ENCODE measurements at places on chromosomes 11 and 22. TPM values are rescaled to one million over a fixed set of nuclear protein-coding genes. Genes with fewer than 3 reads are reported as not detected.

DNA sequence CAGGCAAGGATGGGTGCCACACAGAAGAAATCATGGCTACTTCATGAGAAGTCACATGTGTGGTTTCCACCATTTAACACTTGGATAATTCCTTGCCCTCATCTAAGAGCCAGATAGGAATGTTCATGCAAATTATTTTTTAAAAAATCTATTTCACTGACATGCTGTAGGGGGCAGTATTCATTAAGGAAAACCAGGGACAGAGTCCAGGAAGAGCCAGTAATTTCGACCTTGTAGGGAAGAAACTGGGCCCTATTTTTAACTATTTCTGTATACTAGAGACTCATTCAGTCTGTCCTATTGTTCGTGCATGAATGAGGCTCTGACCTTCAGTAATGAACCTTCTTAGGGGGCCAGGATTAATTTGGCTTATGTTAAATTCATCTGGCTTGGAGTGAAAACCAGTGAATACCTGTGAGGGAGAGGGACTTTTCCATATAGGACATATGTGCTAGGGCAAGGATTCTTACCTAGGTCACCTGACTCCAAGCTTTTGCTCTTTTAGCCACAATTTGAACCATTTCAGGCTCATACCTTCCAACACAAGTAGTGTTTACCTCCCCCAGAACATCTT lies 192.7 kb downstream of the NAV2 start:
- no peak for DNase-seq
- H3K27me3 ChIP-seq, result no peaks in the 10 kb centered on the region
- no peak overlapping the region for H3K4me3 ChIP-seq
- no peak overlapping the region for H3K27ac ChIP-seq

The TMEM80 gene
- total RNA-seq, result 13.4 TPM

- no peaks in the 10 kb centered on the region for H3K36me3 ChIP-seq
- DNase-seq, result no peak
- H3K4me3 ChIP-seq, result no peak overlapping the region
- no peak overlapping the region for H3K27ac ChIP-seq
- H3K27me3 ChIP-seq, result no peaks in the 10 kb centered on the region
- no peaks in the 10 kb centered on the region for H3K4me1 ChIP-seq
These were observed 110.2 kb downstream of the ANO3 start for GRCh38 chr11:26442131-26442530.

The GAS2 gene
- total RNA-seq, result 1.7 TPM

The GPR137 gene
- total RNA-seq, result 65.0 TPM

The LRRC56 gene
- 1.8 TPM for total RNA-seq

- no peak overlapping the region for H3K27ac ChIP-seq
- H3K4me3 ChIP-seq, result no peak overlapping the region
- no peaks in the 10 kb centered on the region for H3K36me3 ChIP-seq
- H3K4me1 ChIP-seq, result no peaks in the 10 kb centered on the region
These were observed 196.2 kb downstream of the SOX6 start for GRCh38 chr11:16160146-16160545.

DNA sequence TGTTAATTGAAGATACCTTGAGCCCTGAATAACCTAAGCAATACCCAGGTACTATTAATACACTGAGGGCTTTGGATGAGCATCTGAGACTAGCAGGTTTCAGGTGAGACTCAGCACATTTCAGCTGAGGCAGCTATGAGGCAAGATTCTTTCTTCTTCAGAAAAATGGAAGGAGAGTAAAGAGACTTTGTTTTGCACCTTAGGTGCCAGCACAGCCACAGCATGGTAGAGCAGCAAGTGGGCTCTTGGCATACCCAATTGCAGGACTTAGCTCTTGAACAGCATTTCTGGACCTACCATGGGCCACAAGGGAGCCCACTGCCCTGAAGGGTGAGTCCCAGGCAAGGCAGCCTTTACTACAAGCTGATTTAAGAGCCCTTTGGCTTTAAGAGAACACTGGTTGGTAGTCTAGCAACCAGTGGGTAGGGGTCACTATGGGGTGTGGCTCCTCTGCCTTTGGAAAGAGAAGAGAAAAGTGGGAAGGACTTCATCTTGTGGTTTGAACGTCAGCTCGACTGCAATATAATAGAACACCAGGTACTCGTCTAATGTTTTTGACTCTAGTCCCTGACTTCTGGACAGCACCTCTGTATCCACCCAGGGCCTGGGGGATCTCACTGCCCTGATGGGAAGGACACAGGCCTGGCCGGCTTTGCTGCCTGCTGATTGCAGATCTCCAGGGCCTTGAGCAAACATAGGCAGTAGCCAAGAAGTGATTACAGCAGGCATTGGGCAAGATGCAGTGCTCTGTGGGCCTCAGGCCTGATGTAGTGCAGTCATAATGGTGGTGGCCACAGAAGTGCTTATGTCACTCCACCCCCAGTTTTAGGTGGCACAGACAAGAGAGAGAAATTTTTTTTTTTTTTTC lies 73.3 kb downstream of the GLYATL1 start:
- no peaks in the 10 kb centered on the region for H3K36me3 ChIP-seq
- DNase-seq, result no peak
- H3K4me3 ChIP-seq, result no peak overlapping the region
- H3K4me1 ChIP-seq, result no peaks in the 10 kb centered on the region

DNA sequence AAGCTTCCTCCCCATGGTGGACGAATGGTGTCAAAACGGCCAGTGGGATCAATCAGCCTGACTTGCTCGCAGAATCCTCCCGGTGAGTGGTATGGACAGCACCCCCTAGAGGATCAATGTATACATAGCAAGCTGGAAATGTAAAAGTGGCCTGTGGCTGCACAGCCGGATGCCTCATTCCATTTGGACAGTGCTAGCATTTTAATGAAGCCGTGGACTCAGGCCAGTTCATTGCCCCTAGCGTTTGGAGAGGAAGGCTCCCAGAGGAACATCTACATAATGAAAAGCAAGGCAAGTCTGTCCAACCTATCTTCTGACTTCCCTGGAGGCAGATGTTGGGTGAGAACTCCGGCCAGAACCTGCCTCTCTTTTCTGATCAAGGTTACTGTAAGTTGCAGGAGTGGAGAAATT lies 942.3 kb downstream of the NTM start:
- H3K27ac ChIP-seq, result no peak overlapping the region
- DNase-seq, result no peak
- H3K36me3 ChIP-seq, result no peaks in the 10 kb centered on the region
- no peak overlapping the region for H3K4me3 ChIP-seq
- no peaks in the 10 kb centered on the region for H3K27me3 ChIP-seq
- H3K4me1 ChIP-seq, result no peaks in the 10 kb centered on the region

- no peaks in the 10 kb centered on the region for H3K36me3 ChIP-seq
- no peaks in the 10 kb centered on the region for H3K4me1 ChIP-seq
- DNase-seq, result no peak
These were observed 6.5 kb upstream of the RASD2 start for GRCh38 chr22:35534091-35534490.

- H3K27ac ChIP-seq, result no peak overlapping the region
- H3K36me3 ChIP-seq, result no peaks in the 10 kb centered on the region
- no peak overlapping the region for H3K4me3 ChIP-seq
- no peaks in the 10 kb centered on the region for H3K27me3 ChIP-seq
- no peak for DNase-seq
These were observed 187.6 kb downstream of the TENM4 start for GRCh38 chr11:79253280-79253679.

DNA sequence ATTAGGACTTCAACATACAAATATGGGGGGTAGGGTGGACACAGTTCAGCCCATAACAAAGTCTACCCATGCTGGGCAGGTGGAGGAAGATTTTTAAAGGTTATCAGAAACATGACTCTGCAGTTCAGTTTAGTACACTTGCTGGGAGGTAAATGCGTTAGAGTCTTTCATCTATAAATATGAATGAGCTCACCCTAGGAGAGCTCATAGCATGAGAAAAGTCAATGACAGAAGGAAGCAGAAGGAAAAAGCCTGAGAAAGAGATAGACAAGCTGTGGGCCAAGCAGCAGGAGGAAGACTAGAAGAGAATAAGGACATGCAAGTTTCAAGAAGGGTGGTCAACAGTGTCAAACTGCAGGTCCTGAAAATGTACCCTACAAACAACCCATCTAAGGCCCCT lies 27.0 kb upstream of the FSHB start:
- H3K36me3 ChIP-seq, result no peaks in the 10 kb centered on the region
- H3K27ac ChIP-seq, result no peak overlapping the region
- H3K4me3 ChIP-seq, result no peak overlapping the region
- no peaks in the 10 kb centered on the region for H3K4me1 ChIP-seq
- H3K27me3 ChIP-seq, result no peaks in the 10 kb centered on the region

DNA sequence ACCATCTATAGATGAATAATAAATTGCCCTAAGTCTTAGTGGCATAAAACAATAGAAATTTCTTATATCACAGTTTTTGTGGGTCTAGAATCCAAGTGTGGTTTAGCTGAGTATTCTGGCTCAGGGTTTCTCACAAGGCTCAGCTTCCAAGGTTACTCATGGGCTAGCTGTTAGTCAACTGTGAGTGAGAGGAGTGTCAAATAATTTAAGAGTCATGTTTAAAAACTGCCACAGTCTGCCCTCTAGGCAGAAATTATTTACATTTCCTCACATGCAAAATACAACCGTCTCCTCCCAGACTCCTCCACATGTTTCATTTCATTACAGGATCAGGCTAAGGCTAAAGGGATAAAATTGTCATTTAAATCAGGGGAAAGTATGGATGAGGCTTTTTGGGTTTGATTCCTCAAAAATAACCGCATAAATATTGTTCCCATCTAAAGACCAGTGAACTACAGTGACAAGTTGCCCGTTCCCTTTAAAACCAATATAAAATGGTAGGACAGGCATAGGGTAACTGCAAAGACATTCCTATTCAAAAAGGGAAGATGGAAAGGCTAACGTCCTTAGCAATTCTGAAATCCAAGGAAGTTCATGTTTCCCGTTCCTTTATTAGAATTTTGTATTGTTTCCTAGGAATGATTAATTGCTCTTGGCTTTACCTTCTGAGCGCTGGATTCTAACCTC lies 324.3 kb downstream of the DYNC2H1 start:
- H3K36me3 ChIP-seq, result no peaks in the 10 kb centered on the region
- no peak overlapping the region for H3K27ac ChIP-seq
- no peak for DNase-seq
- H3K27me3 ChIP-seq, result no peaks in the 10 kb centered on the region
- H3K4me1 ChIP-seq, result no peaks in the 10 kb centered on the region

The OR5AP2 gene
- not detected for total RNA-seq

GRCh38 chr11:104484804-104485554 lies 321.0 kb upstream of the PDGFD start:
- no peaks in the 10 kb centered on the region for H3K4me1 ChIP-seq
- DNase-seq, result no peak
- no peak overlapping the region for H3K4me3 ChIP-seq
- H3K27me3 ChIP-seq, result no peaks in the 10 kb centered on the region
- no peak overlapping the region for H3K27ac ChIP-seq
- H3K36me3 ChIP-seq, result no peaks in the 10 kb centered on the region

GRCh38 chr11:73394416-73395296 lies 18.5 kb downstream of the RELT start:
- H3K27ac ChIP-seq, result no peak overlapping the region
- DNase-seq, result no peak
- no peak overlapping the region for H3K4me3 ChIP-seq
- H3K4me1 ChIP-seq, result no peaks in the 10 kb centered on the region

- DNase-seq, result no peak
- H3K36me3 ChIP-seq, result no peaks in the 10 kb centered on the region
- no peak overlapping the region for H3K27ac ChIP-seq
These were observed 23.1 kb downstream of the A4GALT start for GRCh38 chr22:42697542-42698013.

GRCh38 chr11:42598341-42598740 lies 713.5 kb upstream of the API5 start:
- H3K27ac ChIP-seq, result no peak overlapping the region
- no peak overlapping the region for H3K4me3 ChIP-seq
- no peak for DNase-seq

- no peaks in the 10 kb centered on the region for H3K4me1 ChIP-seq
- DNase-seq, result no peak
- H3K36me3 ChIP-seq, result peaks cover 12% of the 10 kb centered on the region
- H3K27me3 ChIP-seq, result no peaks in the 10 kb centered on the region
- no peak overlapping the region for H3K4me3 ChIP-seq
- H3K27ac ChIP-seq, result no peak overlapping the region
These were observed 24.9 kb downstream of the CTSC start for GRCh38 chr11:88312628-88313027.

The FAM181B gene
- total RNA-seq, result not detected

The KBTBD3 gene
- total RNA-seq, result 4.2 TPM

- H3K36me3 ChIP-seq, result no peaks in the 10 kb centered on the region
- no peaks in the 10 kb centered on the region for H3K4me1 ChIP-seq
- no peak overlapping the region for H3K4me3 ChIP-seq
- DNase-seq, result no peak
- no peaks in the 10 kb centered on the region for H3K27me3 ChIP-seq
These were observed 39.7 kb downstream of the ME3 start for GRCh38 chr11:86632499-86633269.

GRCh38 chr11:112364962-112365481 lies 104.4 kb upstream of the PLET1 start:
- no peaks in the 10 kb centered on the region for H3K27me3 ChIP-seq
- no peak overlapping the region for H3K27ac ChIP-seq
- no peaks in the 10 kb centered on the region for H3K36me3 ChIP-seq

The SERPING1 gene
- not detected for total RNA-seq

- no peak overlapping the region for H3K4me3 ChIP-seq
- peaks cover 15% of the 10 kb centered on the region for H3K4me1 ChIP-seq
- peaks cover 2% of the 10 kb centered on the region for H3K36me3 ChIP-seq
- H3K27me3 ChIP-seq, result no peaks in the 10 kb centered on the region
These were observed 14.0 kb upstream of the EHD1 start for GRCh38 chr11:64892411-64892831.

GRCh38 chr11:28303477-28304191 lies 195.4 kb downstream of the METTL15 start:
- no peaks in the 10 kb centered on the region for H3K36me3 ChIP-seq
- H3K27me3 ChIP-seq, result no peaks in the 10 kb centered on the region
- DNase-seq, result no peak
- H3K4me3 ChIP-seq, result no peak overlapping the region

The ART1 gene
- total RNA-seq, result not detected

DNA sequence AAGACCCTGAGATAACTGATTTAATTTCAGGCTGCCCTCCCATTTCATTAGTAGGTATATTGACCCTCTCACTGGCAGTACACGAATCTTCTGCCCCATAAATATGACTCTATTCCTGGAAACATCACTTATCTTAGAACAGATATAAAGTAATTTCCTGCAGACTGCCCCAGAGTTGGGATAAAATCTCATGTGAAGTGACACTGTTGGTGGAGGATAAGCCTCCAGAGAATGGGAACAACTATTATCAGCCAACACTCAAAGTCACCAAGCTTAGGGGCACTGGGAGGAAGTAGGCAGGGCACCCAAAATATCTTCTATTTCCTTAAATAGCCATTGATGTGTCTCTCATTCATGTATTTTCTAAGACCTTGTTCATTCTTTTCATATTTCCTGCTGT lies 8.2 kb downstream of the OR51B5 start:
- no peaks in the 10 kb centered on the region for H3K27me3 ChIP-seq
- H3K4me3 ChIP-seq, result no peak overlapping the region
- no peak for DNase-seq
- H3K4me1 ChIP-seq, result no peaks in the 10 kb centered on the region
- H3K36me3 ChIP-seq, result no peaks in the 10 kb centered on the region
- H3K27ac ChIP-seq, result no peak overlapping the region

DNA sequence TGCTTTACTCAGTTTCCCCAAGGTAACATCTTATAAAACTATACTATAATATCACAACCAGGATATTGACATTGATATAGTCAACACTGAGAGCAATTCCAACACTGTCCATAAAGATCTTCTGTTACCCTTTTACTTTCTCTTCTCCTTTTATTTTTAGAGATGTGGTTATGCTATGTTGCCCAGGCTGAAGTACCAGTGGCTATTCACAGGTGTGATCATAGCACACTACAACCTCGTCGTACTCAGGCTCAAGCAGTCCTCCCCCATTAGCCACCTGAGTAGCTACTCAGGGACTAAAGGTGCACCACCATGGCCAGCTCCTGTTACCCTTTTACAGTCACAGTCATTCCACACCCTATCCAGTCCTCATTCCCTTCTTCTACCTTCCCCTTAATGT lies 119.7 kb downstream of the CWF19L2 start:
- no peaks in the 10 kb centered on the region for H3K36me3 ChIP-seq
- no peaks in the 10 kb centered on the region for H3K27me3 ChIP-seq
- DNase-seq, result no peak
- no peak overlapping the region for H3K4me3 ChIP-seq
